ENCODE measurements at places on chromosomes 12 and 14.

- DNase-seq: no peak
Observed at GRCh38 chr12:83042441-83043200, 355.9 kb downstream of the TMTC2 start.

GRCh38 chr12:58575256-58575655 is 345.0 kb downstream of the LRIG3 start:
- no peak for DNase-seq

GRCh38 chr14:101781240-101782061 is 19.9 kb downstream of the PPP2R5C start:
- peak; percentile 37 for DNase-seq

GRCh38 chr12:93230326-93230720 is 147.4 kb upstream of the NUDT4 start:
- no peak for DNase-seq

DNA sequence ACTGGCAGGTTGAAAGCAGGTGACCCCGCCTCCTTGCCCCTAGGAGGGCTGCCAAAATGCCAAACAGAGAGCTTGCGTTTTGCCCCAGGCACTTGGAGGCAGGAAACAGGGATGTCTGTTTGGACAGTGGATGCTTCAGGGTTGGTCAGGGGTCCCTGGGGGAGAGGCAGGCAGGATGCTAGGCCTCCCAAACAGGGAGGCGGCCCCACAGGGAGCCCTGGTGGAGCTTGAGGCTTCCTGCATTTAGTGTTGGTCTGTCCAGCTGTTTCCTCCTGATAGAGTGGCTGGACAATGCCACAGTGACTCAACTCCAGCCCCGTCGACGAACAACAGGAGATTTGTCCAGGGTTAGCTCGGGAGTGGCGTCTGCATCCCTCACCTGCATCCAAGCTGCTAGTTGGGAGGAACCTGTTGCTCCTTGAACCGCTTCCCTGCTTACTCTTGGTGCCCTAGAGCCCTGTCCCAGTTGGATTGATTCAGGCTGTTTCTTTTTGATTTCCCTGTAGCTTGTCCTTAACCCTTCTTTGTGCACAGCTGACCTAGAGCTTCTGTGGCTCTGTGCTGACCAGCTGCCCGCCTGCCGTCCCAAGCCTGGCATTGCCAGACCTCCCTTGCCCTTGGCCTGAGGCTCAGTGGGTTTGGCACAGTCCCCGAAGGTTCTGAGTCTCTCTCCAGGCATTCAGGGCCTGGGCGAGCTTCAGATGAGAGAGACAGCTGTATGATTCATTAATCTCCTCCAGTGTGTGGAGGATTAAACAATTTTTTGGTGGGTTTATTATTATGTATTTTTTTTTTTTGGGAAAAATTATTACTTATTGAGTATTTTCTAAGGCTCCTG is 45.9 kb downstream of the TSPAN9 start:
- DNase-seq: no peak

GRCh38 chr14:89619596-89619995 is 202.6 kb upstream of the FOXN3 start:
- DNase-seq: no peak

DNA sequence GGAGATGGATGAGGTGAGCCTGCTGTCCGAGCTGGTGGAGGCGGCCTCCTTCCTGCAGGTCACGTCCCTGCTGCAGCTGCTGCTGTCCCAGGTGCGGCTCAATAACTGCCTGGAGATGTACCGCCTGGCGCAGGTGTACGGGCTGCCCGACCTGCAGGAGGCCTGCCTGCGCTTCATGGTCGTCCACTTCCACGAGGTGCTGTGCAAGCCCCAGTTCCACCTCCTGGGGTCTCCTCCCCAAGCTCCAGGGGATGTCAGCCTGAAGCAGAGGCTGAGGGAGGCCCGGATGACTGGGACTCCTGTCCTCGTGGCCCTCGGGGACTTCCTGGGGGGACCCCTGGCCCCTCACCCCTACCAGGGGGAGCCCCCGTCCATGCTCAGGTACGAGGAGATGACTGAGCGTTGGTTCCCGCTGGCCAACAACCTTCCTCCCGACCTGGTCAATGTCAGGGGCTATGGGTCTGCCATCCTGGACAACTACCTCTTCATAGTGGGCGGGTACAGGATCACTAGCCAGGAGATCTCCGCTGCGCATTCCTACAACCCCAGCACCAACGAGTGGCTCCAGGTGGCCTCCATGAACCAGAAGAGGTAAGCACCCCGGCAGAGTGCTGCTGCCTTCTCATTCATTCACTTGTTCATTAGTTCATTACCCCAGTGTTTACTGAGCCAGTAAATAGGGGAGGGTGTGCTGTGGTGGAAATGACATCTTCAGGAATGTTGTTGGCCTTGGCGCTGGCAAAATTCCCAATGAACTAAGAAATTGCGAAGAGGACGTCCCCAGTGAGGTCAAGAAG is 774 bp upstream of the MANSC4 start:
- peak; percentile 16 for DNase-seq

DNA sequence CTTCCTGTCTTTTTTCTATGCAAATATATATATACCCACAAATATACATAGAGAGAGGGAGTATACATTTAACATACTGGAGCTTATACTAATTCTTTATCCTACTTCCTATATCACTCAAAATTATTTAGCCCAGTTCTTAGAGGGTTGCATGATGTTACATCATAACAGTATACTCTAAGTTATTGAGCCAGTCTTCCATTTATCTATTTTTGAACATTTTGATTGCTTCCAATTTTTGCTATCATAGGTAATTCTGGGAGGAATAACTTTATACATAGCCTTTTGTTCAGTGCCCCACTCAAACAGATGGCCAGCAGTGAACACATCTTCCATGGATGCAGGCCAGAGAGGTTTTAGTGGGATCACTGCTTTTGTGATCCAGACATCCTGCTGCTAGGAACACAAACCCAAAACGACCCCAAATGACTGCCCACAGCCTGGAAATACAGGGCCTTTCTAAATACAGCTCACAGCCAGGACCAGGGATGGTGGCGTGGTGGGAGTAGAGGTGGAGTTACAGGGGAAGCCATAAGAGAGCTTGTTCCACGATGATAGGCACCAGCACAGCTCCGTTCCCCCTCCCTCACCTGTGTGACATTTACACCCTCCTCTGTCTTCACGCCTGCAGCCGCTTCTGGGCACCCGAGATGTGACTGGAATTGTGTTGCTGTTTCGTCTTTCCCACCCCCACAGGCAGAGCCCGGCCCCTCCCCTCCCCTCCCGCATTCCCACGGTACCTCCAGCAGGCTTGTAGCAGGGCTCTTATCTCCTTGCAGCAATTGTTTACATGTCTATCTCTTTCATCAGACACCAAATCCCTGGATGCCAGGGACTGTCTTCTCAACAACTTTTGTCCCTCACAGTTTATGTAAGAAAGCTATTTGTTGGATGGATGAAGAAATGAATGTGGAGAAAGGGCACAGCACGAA is 30.7 kb upstream of the HDAC7 start:
- DNase-seq: no peak

DNA sequence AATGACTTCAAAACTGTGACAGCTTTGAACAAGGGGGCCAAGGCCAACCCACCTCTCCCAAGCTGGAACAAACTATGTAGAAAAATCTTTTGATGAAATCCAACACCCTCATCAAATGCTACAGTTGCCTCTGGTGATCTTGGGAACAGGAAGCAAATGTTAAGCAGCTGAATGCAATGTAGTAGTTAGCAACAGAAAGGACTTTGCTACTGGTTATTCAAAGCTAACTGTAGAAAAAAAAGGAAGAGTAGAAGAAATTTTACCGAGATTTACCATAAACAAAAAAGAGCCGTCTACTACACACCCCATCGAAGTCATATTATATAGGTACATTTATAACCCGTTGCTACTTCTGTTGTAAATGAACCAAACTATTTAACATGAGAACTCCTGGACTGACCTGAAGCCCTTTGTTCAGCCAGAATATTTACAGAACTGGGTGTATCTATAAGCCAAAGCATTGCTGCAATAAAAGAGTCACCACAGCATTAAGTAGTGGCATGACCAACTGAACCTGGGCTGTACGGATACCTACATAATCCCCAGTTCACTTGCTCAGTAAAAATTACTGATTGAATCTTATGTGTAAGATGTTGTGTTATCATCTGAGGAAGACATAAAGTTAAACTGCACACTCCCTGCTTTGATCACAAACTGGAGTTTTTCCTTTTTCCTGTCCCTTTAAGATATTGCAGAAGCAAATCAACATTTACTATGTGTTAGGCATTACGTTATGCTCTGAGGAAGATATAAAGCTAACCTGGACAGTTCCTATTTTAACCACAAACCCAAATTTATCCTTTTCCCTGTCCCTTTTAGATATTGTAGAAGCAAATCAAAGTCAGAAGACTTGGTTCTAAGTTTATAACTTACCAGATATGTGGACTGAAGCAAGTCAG is 25.1 kb downstream of the SYNJ2BP start:
- no peak for DNase-seq

DNA sequence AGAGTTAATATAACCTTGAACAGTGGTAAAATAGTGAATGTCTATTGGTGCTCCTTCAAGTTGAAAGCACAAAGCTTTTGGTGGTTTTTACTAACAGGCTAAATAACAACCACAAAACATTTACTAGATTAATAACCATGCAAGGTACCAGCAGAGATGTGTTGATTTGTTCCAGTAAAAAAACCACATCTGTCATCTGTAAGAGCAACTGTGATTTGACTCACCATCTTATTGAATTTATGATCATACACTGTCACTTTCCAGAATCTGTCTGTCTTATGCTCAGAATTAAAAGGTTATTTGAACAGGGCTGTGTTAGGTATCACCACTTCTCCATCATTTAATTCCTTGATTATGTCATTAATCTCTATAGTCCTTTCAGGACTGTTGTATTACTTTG is 107.0 kb upstream of the PTHLH start:
- DNase-seq: no peak

DNA sequence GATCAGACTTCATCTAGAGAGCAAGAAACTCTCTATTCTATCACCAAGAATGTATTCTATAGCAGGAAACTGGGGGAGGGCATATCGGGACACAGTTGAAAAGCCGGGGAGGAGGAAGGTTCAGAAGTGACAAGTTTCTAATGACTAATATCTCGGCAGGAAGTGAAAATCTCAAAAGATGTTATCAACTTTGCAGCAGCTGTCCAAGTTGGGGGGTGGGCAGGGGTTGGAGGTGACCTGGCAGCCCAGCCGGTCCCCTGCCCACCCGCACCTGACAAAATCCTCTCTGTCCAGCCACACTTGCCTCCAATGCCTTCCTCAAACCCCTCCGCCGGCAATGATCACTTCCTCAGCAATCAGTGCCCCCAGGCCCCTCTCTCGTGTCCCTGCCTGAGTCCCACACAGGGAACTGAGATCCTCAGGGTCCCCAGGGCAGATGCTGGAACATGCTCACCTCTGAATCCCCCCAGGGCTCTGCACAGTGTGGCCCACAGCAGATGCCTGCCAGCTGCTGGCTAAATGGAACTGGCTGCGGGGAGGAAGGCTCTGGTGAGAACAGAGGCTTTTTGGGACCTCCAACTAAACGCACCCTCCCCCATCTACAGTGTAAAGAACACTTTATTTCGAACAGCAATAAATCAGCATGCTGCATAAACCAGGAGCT is 43.9 kb downstream of the CCDC88C start:
- DNase-seq: peak; percentile 57

DNA sequence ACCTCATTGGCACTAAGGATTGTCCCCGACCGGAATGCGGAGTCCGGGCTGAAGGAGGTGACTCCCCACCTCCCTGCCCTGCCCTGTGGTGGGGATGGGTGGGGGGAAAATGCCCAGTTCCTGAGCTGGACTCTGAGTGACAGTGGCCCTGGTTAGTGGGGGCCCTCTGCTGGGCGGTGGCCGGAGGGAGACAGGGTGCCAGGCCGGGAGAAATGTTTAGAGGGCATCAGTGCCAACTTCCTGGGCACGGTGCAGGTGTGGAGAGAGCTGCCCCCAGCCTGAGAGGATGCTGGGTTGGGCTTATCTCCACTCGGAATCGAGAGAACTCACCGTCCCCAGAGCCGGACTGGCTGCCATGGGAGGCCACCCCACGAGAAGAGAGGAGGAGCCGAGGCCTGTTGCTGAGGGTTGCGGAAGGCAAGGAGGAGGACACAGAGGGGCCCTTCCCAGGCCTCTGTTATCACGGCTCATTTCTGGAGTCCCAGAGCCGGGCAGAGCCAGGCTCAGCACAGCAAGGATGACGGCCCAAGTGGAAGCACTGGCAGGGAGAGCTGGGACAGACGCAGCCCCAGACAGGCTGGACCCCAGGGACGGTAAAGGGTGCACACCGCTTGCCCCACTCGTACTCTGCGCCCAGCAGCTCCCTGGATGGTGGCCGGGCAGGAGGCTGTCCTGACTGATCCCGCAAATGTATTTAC is 156.7 kb downstream of the KIF26A start:
- DNase-seq: no peak

DNA sequence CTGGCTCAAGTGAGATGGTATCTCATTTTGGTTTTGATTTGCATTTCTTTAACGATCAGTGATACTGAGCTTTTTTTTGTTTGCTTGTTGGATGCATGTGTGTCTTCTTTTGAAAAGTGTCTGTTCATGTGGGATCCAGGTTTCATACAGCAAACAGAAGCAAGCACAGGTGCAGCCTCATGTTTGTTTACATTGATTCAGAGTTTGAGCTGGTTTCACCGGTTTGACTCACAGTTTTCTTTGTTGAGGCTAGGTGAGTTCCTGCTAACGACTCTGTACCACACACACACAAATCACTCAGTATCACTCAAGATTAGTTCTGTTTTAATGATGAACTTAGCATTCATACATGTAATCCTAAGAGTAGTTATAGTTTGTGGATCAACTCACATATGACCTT is 3.7 kb downstream of the OR10G2 start:
- DNase-seq: no peak

- DNase-seq: no peak
Observed at GRCh38 chr14:24062216-24062980, 9.0 kb upstream of the CPNE6 start.

DNA sequence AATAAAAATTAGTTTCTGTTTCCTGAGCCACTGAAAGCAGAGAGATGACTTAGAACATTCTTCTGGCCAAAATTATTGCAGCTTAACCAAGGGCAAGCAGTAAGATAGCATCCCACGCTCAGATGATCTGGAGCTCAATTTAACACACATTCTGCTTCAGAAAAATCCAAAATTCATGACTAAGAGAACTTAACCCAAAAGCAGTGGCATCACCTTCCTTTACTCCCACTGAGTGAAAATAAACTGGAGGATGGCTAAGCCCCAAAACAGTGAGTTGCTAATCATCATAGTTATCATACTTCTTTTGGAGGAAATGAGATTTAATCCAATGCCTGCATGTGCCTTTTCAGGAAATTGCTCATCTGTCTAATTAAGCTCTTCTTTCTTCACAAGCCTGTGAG is 195.4 kb downstream of the DUSP6 start:
- DNase-seq: no peak

DNA sequence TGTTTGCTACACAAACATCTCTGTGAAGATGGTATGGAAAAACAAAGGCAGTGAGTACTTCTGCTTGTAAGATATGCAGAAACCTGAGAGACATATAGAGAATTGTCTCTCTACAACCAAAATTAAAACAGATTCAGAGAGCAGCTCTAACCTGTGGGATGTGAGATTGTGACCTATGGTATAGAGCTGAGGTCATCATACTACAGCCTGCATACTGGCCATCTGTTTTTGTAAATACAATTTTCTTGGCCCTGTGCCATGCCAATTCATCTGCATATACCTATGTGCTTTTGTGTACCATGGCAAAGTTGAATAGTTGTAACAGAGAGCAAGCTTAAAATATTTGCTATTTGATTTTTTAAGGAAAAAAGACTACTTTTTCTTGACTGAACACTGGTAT is 99.6 kb downstream of the LMO3 start:
- no peak for DNase-seq

- DNase-seq: no peak
Observed at GRCh38 chr12:46359667-46360280, 12.8 kb downstream of the SLC38A2 start.

- no peak for DNase-seq
Observed at GRCh38 chr14:23358553-23359166, 6.0 kb upstream of the SLC22A17 start.

Data from stimulated activated CD4-positive, alpha-beta T cell treated with anti-CD3 and anti-CD28 coated beads, Interleukin-2, amount 100 ng/mL, for 24 hours (primary cell).